Right cardiac atrium (tissue), 5 donors: ENCODE measurements at places on chromosomes 3 and 15. TPM values are rescaled to one million over a fixed set of nuclear protein-coding genes. Genes with fewer than 3 reads are reported as not detected.
A peak's percentile ranks its signal among the peaks of the same experiment; 100 is the strongest.

DNA sequence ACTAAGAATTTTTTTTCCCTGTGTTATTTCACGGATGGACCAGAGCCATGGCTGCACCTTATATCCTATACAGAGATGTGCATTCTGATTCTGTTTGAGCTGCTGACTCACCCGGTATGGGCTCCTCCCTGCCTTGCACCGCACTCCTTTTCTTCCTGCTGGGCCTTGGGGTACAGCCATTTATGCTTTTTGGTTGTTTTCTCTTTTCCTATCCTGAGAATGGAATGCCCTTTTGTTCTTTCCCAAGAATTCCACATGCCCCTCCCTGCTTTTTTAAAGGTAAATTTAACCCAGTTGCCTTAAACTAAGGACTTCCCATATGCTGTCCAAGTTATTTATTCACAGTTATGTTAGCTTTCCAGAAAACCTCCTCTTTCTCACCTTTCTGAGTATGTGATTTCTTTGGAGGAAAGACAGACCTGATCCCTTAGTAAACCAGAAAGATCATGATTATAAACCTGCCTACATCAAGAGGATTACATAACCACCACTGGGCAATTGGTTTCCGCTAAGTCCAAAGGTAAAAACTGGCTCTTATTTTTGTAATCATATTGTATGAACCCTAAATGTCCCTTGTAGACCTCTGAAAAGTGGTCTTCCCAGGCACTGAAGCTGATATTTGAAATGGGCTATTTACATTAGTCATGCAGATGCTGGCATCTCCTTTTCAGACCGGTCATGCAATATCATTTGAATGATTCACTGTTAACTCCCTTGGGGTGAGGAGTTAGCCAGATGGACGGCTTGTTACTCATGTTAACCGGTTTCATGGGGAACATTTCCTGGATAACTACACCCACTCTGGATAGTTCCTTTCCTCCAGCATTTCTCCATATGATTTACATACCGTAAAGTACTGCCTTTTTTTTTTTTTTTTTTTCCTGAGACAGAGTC, 45.5 kb downstream of the TMOD3 start:
- no peak for DNase-seq

DNA sequence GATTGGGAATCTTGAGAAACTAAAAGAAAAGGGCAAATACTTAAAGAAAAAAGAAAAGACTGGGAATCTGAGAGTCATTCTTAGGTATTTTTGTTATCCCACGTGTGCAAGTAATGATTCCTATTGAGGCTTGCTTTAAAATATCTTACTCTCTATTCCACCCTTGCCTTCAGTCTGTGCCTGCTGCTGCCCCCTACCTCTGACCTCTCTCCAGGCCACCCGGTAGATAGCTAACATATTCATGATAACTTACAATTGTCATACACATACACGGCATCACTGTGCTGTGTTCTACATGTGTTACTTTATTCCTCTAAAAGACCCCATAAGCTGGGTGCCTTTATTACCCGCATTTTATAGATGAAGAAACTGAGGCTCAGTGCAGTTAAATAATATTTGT, 27.8 kb upstream of the ATP13A3 start:
- no peak for DNase-seq

DNA sequence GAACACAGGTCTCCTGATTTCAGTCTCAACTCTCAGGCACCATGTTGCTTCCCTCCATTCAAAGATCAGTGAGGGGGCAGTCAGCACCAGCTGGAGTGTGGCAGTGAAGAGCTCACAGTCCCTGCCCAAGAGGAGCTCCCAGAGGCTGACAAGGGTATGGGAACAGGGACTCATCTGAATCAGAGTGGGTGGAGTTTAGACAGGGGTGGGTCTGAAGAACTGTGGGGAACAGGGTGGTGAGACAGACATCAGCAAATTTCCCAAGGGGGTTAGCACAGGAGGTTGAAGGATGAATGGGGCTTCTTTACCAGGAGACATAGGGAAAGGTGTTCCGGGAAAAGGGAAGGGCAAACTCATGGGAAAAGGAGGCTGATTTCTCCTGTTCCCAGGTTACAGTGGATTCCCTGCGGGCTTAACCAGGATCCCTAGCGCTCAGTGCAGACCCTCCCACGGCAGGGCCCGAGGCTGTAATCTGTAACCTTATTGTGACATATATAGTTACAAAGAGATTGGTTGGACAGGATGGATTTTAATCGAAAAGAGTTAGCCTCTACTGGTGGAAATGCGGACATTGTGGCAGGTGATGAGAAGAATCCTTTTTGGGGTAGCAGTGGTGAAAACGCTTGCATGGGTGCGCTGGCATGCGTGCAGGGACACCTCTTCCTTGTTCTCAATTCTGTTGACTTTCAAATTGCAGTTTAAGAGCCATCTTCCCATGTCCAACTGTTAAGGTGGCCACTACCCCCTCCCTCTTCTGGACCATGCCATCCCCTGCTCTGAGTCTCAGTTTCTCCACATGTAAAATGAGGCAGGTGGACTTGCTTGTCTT, 160.3 kb downstream of the SMAD6 start:
- no peak for DNase-seq

DNA sequence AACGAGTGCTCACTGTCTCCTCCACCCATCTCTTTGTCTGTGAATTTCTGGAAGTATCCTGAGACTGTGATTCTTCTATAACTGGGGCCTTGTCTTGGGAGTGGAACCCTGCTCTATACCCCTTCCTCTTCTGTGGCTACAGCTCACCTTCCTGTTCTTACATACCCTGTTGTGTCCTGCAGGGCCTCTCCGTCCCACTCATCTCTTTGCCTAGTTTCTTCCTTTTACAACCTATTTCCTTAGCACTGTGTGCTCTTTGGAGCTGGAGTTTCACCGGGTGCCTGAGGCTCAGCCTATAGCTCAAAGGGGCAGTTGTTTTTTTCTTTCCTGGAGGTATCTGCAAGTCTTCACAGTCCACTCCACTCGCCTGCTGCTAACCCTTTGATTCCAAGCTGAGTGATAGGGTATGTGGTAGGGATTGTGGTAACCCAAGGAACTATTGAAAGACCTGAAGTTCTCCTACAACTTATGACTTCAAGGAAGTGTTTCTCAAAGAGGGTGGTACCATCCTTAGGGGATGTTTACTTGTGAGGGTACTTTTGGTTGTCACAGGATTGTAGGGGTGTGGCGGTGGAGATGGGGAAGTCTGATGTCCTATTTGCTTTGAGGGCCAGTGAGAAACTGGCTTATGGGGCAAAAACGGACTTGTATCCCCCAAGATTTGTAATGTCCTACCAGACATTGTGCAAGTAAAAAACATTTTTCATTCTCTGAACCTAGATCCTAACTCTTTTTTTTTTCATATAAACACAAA, 66.6 kb upstream of the ARL8B start:
- DNase-seq, result no peak

DNA sequence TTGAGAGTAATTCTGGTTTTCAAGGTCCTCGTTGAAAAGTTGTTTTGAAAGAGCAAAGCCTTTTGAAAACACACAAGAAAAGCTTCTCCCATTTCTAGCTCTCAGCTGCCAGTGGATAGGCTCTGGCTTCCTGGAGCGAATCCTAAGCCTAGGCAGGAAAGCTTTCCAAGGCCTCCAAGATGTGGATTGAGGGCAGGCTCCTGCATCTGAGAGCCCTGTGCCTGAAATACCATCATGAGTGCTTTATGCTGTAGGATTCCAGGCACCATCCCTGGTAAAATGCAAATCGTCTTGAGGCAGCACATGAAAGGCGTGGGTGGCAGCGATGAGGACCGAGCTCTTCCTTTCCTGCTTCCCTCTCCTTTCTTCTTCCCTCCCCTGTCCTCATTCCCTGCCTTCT, 60.7 kb upstream of the CORO2B start:
- DNase-seq, result no peak

GRCh38 chr15:94538280-94538679, 306.9 kb downstream of the MCTP2 start:
- no peak for DNase-seq

- peak; percentile 59 for DNase-seq
Measured at GRCh38 chr15:29570948-29571791, 251.1 kb downstream of the TJP1 start.

DNA sequence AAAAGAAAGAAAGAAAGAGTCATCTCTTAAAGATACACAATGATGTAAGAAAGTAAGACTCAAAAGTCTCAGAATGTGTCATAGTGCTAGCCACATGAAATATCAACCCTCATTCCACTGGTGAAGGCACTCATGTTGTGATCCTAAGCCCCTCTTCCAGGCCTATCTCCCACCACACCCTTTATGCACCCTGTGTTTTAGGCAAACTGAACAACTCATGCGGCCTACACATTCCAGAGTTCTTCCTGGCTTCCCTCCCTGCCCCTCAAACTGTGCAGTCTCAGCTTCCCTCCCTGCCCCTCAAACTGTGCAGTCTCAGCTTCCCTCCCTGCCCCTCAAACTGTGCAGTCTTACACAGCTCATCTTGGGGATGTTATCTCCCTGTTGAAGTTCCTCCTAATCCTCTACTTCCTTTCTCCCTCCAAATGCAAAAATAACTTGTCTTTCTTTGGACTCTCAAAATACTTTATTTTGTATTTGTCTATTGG, 69.0 kb upstream of the FNDC3B start:
- DNase-seq, result no peak

GRCh38 chr3:157572559-157573270, 69.5 kb upstream of the VEPH1 start:
- no peak for DNase-seq

DNA sequence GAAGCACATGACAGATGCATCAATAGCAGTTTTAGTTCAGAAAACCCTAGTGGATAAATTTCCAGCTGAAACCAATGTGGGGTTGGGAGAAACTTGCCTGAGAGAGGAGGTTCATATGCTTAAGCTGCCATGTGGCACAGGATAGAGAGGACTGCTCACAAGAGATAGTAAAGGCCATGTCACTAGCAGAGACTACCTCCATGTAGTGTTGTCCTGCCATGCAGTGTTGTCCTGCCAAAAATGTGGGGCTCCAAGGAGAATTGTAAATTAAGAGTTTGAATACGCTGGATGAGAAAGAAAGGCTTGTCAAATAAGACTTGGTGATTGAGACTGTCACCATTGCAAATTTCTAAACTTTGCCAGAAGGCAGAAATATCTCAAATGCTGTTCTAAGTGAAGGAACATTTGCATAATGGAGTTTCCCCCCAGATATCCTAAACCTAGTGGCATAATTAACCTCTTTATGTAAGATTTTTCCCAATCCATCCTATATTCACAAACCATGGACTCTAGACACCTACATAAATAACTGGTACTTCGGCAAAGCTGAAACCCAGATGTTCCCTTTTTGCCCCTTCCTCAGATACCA, 938.3 kb upstream of the ALCAM start:
- no peak for DNase-seq

GRCh38 chr3:29324180-29324651, 43.3 kb downstream of the RBMS3 start:
- DNase-seq, result peak; percentile 74

DNA sequence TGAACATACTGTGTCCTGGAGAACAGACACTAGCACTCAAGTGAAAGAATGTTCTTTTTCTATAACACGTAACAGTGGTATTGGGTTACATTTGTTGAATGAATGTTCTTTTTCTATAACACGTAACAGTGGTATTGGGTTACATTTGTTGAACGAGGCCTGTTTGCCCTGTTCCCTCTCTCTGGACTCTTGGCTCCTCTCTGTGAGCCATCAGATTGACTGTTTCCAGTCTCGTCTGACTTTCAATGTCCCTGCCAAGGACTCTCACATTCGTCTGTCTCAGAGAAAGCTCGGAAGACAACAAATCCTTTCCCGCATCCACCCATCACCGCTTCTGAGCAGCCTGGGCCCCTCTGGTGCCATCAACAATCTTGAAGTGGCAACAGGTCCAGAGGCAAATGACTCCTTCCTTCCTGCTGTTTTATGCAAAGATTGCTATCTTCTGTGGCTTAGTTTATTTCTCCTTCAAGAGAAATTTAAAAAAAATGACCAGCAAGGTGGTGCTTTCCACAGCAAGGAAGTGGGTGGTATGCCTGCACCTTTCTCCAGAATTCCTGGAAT, 8.0 kb downstream of the TMEM45A start:
- DNase-seq, result no peak

GRCh38 chr3:36332139-36332538, 48.2 kb upstream of the STAC start:
- DNase-seq, result no peak

DNA sequence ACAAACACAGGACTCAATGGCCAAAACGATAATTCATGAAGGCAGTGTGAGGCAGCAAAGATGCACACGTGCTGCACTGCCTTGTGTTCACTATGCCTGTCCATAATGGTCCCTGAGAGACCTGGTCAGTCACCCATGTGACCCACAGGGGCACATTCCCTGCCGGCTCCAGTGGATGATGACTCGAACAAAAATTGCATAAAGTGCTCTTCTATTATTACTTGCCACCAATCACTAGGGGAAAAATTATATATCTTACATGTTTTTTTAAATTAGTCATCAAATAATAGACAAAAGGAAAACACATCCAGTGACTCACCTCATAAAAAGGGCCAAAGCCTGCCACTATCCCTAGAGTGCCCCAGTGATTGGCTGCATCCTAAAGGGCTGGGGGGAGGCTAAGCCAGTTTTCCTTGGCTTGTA, 47.5 kb downstream of the UBP1 start:
- no peak for DNase-seq

GRCh38 chr3:31522152-31522551, 10.6 kb upstream of the STT3B start:
- DNase-seq, result no peak

DNA sequence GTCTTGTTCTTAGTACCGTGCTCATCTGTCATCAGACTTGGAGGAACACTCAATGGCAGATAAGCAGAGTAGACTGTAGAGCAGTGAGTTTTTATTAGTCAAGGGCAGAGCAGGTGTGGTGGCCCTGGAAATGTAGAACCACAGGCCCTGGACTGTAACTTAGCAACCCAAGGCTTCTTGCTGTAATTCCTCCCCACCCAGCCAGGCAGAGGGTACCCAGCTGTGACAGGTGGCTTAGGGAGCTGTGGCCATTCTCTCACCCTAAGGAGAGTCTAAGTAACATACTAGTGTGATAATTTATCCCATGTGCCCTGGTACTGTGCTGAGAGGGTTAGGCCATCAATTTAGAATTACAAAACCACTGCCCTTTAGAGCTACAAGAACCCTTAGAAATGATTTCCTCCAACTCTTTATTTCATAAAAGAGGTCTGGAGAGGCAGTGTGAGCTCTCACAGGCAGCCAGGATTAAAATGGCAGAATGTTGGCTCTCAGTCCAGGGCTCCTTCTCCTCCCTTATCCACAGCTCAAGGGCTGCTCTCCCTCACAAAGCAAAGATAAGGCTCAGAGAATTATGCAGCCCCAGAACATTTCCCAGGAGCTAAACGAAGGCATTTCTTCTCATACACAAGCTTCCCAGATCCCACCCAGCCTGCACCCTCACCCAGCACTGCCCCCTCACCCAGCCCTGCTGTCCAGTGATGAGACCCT, 3.0 kb downstream of the POMGNT2 start:
- peak; percentile 61 for DNase-seq

GRCh38 chr3:26291840-26292239, 330.7 kb upstream of the LRRC3B start:
- DNase-seq, result no peak

Gene SLC22A13
- total RNA-seq, result 0.18 TPM

Gene NEK11
- total RNA-seq, result 2.3 TPM

Gene KIF9
- total RNA-seq, result 6.8 TPM

Gene PSTPIP1
- total RNA-seq, result 6.0 TPM

Gene CILP
- 9.9 TPM for total RNA-seq

Gene GABRA5
- total RNA-seq, result 1.8 TPM
